ENCODE measurements at places on chromosomes 6 and 20.

DNA sequence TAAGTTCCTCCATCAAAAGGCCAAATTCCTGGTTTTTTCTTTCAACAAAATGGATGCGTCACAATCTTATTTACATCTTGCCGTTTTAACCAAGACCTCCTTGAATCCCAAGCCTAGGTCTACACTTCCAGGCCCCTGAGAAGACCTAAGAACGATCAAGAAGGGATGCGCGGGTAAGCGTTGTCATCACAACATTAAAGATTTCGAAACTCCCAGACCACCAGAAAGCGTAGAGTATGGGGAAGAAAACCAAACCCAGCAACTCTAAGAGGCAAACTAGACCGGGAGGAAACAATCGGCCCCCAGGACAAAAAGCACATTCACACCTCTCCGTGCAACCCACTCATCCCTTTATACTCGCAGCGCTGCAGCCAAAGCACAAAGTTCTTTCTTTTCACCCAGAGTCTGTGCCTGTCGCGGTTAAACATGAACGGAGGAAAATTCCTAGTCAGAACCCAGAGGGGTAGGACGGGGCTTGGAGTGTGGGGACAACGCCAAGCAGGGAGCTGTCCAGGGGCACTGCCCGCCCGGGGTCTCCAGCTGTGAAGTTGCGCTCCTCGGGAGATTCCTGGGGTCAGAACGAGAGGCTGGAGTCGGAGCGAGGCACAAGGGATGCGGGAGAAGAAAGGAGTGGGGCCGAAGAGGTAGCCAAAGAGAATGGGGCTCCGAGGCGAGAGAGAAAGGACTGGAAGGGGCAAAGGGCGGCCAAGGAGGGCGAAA is 725 bp downstream of the OSER1 start:
- no peak for DNase-seq

DNA sequence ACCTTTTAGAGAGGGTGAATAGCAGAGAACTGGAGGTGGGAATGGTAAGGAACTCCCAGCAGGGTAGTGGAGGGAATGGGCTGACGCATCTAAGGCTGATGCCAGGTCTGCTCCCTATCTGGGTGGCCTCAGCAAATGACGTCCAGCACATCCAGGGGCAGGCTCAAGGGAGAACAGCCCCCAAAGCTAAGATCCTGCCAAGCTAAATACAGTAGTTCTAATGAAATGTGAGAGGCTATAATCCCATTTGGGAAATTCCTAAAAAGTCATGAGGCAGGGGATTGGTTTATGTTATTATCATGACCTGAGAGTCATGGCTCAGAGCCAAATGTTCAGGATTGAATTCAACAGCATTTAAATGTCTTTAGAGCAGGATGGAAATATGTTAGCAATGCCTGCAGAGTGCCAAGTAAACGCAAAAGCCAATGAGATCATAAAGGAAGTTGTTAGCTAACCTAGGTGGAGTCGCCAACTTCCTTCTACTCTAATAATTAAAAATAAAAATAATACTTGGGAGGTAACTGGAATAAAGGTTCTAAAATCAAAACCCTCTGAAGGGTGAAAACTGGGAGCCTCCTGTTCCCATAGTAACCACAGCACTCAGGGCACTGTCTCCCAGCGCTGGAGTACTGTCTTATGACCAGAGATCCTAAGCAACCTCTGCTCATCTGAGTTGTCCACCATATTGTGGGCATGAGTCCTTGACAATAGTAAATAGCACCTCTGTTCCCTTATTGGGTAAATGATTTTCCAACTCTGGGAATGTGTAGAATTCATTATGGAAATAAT is 34.8 kb downstream of the IYD start:
- no peak for DNase-seq

- no peak for DNase-seq
Measured at GRCh38 chr20:48217190-48217589, 431.9 kb upstream of the SULF2 start.

DNA sequence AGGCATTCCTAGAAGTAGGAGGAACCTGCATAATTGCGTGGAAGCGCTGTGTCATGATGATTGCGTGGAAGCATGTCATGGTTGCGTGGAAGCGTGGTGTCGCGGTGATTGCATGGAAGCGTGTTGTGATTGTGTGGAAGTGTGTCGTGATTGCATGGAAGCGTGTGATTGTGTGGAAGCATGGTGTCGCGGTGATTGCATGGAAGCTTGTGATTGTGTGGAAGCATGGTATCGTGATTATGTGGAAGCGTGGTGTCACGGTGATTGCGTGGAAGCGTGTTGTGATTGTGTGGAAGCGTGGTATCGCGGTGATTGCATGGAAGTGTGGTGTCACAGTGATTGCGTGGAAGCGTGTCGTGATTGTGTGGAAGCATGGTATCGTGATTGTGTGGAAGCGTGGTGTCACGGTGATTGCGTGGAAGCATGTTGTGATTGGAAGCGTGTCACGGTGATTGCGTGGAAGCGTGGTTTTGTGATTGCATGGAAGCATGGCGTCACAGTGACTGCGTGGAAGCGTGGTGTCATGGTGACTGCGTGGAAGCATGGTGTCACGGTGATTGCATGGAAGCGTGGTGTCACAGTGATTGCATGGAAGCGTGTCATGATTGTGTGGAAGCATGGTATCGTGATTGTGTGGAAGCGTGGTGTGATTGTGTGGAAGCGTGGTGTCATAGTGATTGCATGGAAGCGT is 145.9 kb downstream of the TAF4 start:
- DNase-seq = no peak

GRCh38 chr20:23132293-23132929 is 46.3 kb upstream of the CD93 start:
- no peak for DNase-seq

DNA sequence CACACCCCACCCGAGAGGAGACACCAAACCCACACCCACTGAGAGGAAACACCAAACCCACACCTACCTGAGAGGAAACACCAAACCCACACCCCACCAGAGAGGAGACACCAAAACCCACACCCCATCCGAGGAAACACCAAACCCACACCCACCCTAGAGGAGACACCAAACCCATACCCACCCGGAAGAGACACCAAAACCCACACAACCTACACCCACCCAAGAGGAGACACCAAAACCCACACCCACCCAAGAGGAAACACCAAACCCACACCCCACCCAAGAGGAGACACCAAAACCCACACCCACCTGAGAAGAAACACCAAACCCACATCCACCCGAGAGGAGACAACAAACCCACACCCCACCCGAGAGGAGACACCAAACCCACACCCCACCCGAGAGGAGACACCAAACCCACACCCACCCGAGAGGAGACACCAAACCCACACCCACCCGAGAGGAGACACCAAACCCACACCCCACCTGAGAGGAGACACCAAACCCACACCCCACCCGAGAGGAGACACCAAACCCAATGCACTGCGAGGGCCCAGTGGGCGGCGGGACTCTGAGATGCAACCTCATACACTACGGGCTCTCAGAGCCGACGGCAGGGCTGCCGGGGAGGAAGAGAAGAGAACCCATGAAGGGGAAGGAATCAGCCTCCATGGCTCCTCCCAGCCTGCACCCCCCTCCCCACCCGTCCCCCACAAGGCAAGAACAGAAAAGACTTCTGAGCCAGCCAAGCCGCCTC is 83.3 kb downstream of the TAF4 start:
- no peak for DNase-seq

- DNase-seq = no peak
Measured at GRCh38 chr6:35023091-35024000, 117.8 kb downstream of the TCP11 start.

- no peak for DNase-seq
Measured at GRCh38 chr20:8811801-8812594, 256.9 kb upstream of the PLCB4 start.
